ENCODE measurements at places on chromosomes 7 and 10. TPM values are rescaled to one million over a fixed set of nuclear protein-coding genes. Genes with fewer than 3 reads are reported as not detected.
A peak's percentile ranks its signal among the peaks of the same experiment; 100 is the strongest.

GRCh38 chr10:123327450-123327849 lies 173.2 kb downstream of the BUB3 start:
- DNase-seq: no peak

- no peak for DNase-seq
These were observed 35.2 kb downstream of the SEMA3A start for GRCh38 chr7:84159435-84159834.

- no peak for DNase-seq
These were observed 243.0 kb upstream of the GRB10 start for GRCh38 chr7:51025668-51026067.

DNA sequence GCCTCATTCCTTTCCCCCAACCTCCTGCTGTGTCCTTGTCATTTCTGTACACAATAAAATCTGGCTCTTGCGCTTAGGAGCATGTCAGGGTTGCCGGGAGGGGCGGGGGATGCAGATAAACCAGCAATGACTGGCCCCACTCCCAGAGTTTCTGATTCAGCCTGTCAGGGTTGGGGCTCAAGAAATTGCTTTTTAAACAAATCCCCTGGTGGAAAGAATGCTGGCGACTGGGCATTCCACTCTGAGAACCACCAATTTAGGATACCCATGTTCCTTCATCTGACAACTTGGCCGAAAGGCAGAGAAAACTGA lies 376.4 kb downstream of the TCERG1L start:
- DNase-seq: peak; percentile 69

DNA sequence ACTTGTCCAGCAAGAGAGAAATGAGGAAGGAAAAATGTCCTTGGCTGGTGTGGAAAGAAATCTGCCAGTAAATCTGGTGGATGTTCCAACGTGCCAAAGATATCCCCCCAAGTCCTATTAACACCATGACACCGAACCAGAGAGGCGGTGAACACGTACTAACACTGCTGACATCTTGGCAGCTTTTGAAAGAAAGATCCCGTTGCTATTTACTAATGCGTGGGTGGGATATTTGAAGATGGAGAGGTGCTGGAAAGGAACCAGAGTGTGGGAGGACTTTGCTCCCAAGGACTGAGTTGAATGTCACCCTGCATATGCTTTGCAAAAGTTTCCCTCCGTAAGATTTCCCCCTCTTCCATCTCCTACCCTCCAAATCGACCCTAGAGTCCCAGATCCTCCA lies 7.9 kb downstream of the CCDC3 start:
- no peak for DNase-seq

DNA sequence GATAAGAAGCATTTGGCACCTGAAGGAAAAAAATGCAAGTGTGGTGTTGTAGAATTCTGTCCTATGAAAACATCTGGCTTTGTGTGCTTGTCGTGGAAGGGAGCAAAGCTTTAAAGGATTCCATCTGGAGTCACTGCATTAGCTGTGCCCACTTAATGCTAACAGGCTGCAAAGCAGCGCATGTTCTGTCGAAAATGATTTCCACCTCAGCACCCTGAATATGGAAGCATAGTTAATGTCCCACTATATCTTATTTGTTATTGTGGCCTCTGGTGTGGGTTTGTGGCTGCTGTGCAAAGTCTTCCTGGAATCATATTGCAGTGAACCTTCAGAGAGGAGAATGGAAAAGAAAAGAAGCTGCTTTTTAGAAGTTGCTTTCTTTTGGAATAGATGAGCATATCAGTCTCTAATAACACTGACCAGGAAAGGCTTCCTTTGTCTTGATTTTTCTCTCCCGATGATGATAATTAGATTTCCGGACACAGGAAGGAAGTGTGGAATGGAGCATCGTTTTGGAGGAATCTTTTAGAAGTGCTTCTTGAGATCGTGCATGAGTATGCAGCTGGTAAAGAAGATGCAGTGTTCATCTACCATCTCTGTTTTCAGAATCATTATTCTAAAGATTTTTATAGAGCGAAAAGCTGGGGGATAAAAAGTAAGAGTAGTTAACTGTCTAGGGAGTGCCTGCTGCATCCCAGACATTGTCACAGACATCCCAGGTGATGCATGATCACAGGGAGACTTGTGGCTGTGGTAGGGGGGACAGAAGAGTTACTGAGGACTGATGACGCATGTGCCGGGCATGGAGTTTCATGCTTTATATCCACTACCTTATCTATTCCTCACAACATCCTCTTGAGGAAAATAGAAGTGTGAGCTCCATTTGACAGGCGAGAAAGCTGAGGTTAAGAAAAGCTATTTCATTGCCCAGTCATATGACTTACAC lies 54.6 kb downstream of the TEX36 start:
- DNase-seq: no peak

DNA sequence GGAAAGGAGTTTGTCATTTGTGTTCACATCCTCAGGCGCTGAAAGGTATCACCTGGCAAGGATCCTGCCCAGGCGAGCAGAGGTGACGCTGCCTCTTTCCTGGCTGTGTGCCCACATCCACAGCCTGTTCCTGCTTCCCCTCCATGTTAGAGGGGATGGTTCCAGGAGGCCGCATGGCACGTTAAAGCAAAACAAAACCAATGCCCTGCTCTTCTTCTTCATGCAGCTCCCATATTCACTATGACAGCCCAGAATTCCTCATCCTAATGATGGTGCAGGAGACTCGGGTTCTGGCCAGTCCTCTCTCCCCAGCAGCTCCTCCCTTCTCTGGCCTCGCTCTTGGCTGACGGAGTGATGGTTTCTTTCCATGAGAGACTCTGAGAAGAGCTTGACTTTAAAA lies 678.5 kb upstream of the ANKRD30A start:
- peak; percentile 60 for DNase-seq

- DNase-seq: no peak
These were observed 193.6 kb downstream of the JCAD start for GRCh38 chr10:29865700-29866355.

DNA sequence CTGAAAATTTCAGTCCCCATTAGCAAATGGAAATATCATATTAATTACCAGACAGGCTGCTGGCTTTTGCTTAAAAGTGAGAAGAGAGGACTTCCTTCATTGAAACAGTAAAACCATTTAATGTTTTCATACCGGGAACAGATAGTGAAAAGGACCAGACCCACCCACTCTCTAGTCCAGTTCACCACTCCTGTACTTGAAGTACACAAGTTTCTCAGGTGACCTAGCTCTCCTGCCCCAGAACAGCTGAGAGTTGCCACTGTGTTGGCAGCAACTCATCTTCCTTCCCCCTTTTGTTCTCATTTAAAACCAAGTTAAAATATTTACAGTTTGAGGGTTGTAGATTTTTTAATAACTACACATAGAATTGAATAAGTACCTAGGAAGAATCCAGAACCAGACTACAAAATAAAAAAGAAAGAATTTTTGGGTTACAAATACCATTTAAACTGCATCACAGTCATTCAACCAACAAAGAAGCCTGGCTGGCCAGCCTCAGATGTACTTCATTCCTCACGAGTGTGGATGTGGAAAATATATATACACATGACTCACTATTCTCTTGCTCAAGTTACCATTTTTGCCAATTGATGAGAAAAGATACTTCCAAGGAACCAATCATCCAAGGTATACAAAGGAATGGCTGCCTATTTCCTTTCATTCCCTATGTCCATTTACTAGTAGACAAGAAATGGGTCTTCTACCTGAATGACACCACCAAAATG lies 68.1 kb downstream of the VPS41 start:
- DNase-seq: no peak

- no peak for DNase-seq
These were observed 239.6 kb downstream of the MAD1L1 start for GRCh38 chr7:1993031-1993695.

- no peak for DNase-seq
These were observed 102.4 kb downstream of the HIPK2 start for GRCh38 chr7:139675127-139676125.

- DNase-seq: no peak
These were observed 490.5 kb downstream of the TCERG1L start for GRCh38 chr10:130820880-130821482.

DPYSL4 gene
- polyA plus RNA-seq: 1.4 TPM

AOAH gene
- polyA plus RNA-seq: 2.0 TPM

DCLRE1A gene
- 4.0 TPM for polyA plus RNA-seq

CDK14 gene
- polyA plus RNA-seq: 7.6 TPM

OPN1SW gene
- polyA plus RNA-seq: not detected
